KG1 (cell line): ENCODE measurements at places on chromosomes 4 and X.

- no peak for DNase-seq
These were observed 89.9 kb downstream of the SLC10A6 start for GRCh38 chr4:86759298-86759697.

DNA sequence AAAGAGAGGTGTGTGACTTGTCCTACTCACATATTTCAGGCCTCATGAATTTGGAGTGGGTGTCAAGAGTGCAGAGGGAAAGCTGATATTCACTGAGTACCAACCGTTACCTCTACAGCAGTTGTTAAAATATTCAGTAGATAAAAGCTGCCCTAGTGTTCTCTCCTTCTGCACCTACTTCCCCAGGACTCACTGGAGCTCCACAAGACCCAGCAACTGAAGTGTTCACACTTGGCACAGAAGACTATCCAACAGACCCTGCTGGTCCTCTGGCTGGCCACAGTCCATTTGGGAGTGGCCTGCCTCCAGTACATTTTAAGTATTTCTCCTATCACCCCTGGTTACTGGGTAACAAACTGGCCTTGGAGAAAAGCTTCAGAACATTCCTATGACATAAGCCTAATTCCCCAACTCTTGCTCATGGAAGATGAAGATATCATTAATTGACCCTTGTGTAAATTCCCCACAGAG is 70.8 kb downstream of the PPARGC1A start:
- no peak for DNase-seq

- no peak for DNase-seq
These were observed 121.2 kb upstream of the NAP1L5 start for GRCh38 chr4:88818631-88819470.

- DNase-seq, result no peak
These were observed 244.6 kb upstream of the TENM3 start for GRCh38 chr4:181998398-181999295.

GRCh38 chrX:69303231-69303630 is 138.0 kb upstream of the PJA1 start:
- no peak for DNase-seq

DNA sequence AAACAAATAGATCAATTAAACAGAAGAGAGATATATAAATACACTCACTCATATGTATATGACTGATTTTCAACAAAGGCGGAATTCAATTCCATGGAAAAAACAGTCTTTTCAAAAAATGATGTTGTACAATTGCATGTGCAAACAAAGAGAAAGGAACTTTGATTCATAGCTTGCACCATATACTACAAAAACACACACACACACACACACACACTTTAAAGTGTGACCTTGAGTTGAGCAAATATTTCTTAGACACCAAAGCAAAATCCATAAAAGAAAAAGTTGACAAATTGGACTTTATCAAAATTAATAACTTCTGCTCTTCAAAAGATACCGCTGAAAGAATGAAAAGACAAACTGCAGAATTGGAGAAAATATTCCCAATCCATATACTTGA is 168.8 kb downstream of the EVC2 start:
- DNase-seq, result no peak

- DNase-seq, result no peak
These were observed 7.4 kb upstream of the SLC9B1 start for GRCh38 chr4:103026868-103027267.

DNA sequence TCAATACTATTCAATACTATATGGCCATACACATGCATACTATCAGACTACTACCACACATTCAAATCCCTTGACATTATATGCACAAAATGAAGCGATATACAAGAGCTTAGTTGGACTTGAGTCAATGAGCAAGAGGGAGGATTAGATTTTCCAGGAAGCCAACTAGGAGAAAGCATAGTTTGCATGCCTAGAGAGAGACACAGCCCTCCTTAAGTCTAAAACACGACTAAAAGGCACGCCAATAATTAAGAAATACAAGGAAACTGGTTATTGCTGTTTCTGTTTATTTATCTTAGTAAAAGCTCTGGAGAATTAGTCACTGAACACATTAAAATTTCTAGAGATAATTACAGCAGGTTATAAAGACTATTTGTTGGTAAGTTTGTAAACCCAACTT is 21.8 kb downstream of the MBNL3 start:
- no peak for DNase-seq

DNA sequence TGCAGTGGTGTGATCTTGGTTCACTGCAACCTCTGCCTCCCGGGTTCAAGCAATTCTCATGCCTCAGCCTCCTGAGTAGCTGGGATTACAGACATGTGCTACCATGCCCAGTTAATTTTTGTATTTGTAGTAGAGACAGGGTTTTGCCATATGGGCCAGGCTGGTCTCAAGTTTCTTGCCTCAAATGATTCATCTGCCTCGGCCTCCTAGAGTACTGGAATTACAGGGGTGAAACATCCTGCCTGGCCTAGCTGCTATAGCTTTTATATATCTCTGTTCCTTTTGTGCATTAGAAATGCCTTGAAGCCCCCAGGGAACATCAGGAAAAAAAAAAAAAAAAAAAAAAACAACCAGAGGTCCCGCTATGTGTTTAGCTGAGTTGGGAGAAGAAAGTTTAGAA is 34.8 kb downstream of the UBE2K start:
- DNase-seq, result no peak

GRCh38 chr4:102527695-102528283 is 26.6 kb downstream of the NFKB1 start:
- DNase-seq, result no peak

- DNase-seq, result no peak
These were observed 159.2 kb downstream of the SPRY1 start for GRCh38 chr4:123555807-123556273.

DNA sequence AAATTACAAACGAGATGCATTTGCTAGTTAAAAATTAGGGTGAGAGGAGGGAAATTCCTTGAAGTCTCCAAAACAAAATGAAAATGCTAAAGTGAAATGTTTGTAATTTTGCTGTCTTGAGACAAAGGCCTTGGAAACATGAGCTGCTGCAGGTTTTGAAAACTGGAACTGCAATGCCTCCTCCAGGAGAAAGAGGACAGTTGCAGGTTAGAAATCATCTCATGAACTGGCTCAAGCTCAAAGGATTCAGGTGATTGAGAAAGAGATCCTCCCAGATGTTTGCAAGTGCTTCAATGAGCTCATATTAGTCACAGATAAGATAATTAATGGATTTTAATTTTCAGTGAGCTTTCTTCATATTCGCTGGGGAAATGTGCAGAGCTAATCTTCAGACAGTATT is 32.4 kb downstream of the SMPX start:
- DNase-seq, result no peak

- DNase-seq, result peak; percentile 17
These were observed 541.4 kb upstream of the BOD1L1 start for GRCh38 chr4:14168919-14169318.

GRCh38 chr4:153649572-153649991 is 34.5 kb upstream of the TLR2 start:
- DNase-seq, result no peak

DNA sequence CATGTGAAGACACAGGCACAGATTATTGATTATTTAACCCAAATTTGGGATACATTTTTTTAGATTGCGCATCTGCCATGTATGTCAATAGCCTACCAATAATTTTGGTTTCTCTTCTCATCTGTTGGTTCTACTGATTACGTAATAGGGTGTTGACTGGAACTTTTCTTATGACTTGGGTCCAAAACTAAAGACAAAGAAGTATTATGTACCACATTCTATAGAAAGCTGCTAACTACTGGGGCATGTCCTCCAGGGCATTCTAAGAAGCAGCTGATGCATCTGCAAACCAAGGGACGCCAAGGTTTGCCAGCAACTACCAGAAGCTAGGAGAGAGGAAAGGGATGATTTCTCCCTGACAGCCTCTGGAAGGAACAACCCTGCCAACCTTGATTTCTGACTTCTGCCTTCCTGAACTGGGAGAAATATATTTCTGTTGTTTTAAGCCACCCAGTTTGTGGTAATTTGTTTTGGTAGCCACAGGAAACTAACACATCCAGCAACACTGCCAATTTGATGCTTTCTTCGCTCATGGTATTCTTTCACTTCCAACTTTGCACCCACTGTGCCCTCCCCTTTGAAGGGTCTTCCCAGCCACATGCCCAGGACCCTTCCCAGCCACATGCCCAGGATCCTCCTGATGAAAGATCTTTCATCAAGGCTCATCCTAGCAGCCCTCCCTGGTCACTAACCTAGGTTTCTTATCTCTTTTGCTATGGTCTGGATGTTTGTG is 15.9 kb upstream of the TLR1 start:
- no peak for DNase-seq

- DNase-seq, result no peak
These were observed 83.4 kb downstream of the UCHL1 start for GRCh38 chr4:41339812-41340809.

DNA sequence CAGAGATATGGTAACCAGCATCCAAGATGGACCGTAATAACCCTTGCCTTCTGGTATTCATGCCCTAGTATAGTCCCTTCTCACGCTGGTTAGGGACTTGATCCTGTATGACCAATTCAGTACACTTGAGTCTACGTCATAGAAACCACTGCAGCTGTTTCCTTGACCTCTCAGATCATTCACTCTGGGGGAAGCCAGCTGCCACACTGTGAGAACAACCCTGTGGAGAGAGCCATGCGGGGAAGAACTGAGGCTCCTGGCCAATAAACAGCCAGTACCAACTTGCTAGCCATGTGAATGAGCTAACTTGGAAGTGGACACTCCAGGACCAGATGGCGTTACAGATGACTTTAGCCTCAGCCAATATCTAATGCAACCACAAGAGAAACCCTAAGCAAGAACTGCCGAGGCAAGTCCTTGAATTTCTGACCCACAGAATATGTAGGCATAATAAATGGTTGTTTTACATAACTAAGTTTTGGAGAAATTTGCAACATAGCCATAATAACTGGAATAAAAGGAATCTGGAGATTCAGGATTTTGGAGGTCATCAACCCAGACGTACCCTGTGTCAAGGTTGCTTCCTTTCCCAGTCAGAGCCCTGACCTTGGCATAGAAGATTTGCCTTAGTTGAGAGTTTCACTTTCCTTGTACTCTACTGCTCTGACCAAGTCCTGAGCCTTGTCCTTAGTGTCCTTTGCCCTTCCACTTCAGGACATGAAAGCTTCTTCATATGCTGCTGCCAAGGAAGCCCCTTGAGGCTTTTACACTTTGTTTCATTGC is 87.3 kb upstream of the ZNF81 start:
- no peak for DNase-seq

GRCh38 chr4:119110121-119110520 is 25.5 kb upstream of the MYOZ2 start:
- DNase-seq, result no peak

DNA sequence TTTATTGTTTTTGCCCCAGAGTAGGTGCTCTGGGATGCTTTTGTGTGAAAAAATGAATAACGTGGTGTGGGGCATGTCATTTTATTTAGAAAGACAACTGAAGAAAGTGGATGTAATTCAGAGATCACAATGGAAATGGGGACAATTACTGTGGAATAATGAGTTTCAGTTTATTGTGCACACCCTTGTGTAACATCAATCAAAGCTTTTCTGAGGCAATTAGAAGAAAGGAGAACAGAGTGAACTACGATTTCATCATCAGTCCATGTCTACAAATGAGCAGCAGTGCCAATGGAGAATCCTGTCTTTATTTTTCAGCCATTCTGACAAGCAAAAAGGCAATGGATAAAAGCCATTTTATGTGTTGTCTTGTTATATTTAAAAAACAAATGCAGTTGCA is 339.2 kb downstream of the TMA16 start:
- no peak for DNase-seq

DNA sequence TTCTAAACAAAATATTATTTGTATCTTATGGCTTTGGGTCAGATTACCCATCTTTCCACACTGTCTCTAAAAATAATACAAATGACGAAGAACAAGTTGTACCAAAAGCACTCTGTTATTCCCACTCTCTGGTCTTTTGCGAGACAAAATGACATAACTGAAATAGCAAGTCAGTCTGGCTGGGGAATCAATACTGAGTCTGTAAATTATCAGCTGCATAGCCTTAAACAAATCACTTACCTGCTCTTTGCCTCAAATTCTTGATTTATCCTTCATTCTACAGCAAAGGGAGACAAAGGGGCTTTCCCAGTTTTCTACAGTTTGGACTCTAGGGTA is 40.9 kb downstream of the SOWAHB start:
- no peak for DNase-seq

DNA sequence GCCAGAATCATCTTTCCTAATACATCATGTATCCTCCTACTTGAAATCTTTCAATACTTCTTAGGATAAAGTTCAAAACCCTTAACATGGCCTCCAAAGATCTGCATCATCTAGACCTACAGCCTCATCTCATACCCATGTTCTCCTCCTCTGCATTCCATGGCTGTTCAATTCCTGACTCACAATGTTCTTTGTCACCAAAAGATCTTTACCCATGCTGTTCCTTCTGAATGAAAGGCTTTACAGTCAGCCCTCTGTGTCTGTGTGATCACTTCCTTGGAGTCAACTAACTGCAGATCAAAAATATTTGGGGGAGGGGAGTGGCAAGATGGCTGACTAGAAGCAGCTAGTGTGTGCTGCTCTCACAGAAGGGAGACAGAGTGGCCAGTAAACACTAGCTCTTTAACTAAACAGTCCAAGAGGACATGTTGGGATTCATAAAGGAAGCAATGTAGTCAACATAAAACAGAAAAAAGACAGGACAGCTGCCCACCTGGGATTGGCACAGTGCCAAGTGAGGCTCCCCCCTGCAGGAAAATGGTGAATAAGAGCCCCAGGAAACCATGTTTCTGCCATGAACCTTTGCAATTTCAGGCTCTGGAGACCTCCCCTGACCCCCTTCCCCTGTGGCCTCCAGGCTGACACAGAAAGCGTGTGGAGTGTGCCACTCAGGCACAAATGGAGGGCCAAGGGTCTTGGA is 31.9 kb downstream of the CBR4 start:
- DNase-seq, result no peak

DNA sequence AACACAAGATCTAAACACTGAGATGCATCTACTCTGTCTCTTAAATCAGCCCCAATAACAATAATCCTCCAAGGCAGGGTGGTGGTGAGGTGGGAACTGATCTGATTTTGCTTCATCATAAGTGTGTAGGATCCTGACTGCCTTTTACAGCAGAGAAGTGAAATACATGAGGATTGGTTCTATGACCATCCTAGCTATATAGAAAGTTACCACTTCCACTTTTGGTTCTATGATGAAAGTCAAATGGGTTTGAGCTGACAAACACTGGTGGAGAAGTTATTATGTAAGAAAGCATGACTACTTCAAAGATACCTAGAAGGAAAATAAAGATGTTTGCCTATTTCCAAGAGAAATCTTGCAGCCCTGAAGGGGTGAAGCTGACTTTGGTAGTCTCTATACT is 181.6 kb downstream of the NKX6-1 start:
- no peak for DNase-seq

GRCh38 chr4:36039026-36039425 is 205.3 kb downstream of the ARAP2 start:
- no peak for DNase-seq

DNA sequence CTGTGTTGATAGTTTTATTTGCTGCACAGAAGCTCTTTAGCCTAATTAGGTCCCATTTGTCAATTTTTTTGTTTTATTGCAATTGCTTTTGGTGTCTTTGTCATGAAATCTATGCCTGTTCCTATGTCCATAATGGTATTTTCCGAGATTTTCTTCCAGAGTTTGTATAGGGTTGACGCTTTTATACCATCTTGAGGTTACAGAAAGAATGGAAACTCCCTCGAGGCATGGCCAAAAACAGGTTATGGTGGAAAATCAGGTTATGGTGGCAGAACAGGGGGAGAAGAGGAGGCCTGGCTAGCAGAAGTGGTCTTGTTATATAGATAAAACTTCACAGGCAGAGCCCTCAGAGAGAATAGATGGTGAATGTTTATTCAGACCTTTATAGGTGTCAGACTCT is 21.6 kb downstream of the OPHN1 start:
- no peak for DNase-seq
